ENCODE measurements at places on chromosomes 11 and 22.

- DNase-seq: no peak
Measured at GRCh38 chr11:72238040-72238450, 5.9 kb downstream of the PHOX2A start.

DNA sequence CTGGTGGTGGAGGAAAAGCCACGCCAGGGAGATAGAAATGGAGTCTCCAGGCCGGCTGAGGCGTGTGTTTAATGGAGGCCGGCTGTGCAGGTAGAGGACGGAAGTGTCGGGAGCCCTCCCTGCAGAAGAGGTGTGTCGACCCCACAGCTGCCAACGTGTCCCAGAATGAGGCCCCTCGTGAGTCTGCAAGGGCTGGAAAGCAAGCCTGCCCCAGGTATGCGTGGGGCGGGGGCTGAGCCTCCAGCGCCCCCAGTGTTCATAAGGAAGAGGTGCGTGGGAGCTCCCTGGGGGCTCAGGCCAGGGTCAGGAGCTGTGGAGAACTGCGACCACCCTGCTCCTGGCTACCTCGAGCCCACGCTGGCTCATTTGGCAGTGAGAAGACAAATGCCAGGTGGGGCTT lies 38.0 kb upstream of the JAM3 start:
- no peak for DNase-seq

GRCh38 chr22:30626413-30626812 lies 9.2 kb upstream of the SLC35E4 start:
- DNase-seq: no peak

- no peak for DNase-seq
Measured at GRCh38 chr11:104104664-104105063, 59.3 kb downstream of the PDGFD start.

- no peak for DNase-seq
Measured at GRCh38 chr11:2826679-2827056, 58.9 kb downstream of the CDKN1C start.

DNA sequence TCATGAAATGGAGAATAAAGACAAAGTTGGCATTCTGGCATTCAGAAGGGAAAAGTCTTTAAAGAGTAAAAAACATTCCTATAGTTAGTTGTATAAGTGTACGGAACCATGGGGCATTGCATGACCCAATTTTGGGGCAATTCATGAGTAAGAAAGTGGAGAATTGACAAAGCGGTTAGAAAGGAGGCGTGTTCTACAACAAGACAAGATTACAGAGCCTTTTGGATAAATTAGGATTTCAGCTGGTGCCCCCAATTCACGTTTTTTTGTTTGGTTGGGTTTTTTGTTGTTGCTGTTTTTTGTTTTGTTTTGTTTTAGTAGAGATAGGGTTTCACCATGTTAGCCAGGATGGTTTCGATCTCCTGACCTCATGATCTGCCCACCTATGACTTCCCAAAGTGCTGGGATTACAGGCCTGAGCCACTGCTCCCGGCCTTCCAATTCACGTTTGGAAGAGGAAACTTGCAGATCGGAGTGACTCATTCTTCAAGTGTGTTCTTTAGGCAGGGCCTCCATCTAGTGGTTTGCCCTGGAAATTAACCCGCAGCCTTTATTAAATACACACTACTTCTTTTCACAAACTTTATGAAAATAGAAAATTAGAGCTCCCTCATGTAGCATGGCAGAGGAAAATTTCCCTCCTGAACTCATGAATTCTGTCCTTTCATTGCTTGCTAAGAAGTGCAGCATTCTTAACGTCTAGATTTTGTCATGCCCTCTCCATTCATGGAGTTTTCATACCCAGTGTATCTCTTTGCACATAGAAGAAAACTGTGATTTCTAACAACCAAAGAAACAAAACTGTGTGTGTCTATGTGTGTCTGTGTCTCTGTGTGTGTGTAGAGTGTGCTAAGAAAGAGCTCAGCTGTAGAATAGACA lies 118.1 kb downstream of the BBOX1 start:
- no peak for DNase-seq

- no peak for DNase-seq
Measured at GRCh38 chr11:75475767-75476650, 43.0 kb upstream of the KLHL35 start.

- DNase-seq: no peak
Measured at GRCh38 chr11:118051611-118052461, 25.0 kb upstream of the TMPRSS4 start.

DNA sequence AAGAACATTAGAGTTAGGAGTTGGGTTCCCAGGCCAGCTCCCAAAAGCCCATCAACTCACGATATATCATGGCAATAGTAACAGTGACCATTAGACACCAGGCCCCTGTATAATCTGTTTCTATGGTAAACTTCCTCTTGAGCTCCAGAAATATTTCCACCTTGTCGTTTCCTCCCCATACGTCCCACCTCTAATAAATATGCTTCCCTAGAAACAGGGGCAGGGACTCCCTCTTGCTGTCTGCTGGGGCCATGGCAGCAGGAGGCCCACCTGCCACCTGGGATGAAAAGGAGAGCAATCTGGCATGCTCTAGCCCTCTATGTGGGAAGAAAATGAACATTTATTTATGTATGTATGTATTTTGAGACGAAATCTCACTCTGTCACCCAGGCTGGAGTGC lies 32.2 kb upstream of the AMOTL1 start:
- no peak for DNase-seq

- no peak for DNase-seq
Measured at GRCh38 chr11:76419896-76420295, 24.9 kb upstream of the EMSY start.

DNA sequence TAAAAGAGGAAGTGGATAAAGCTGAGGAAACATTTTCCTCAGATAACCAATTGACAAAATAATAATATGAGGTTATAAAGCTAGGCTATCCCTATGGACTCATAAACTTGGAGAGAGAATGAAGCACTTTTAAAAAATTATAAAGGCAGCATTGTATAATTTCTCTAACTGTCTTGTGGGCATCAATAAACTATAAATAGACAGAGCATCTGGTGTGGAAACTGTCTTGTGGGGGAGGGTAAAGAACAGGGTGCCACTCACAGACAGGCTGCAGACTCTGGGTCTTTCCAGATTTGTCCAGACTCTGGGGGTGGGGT lies 333.5 kb downstream of the BUD13 start:
- DNase-seq: no peak

- DNase-seq: no peak
Measured at GRCh38 chr22:42323971-42324370, 53.5 kb upstream of the TCF20 start.

- no peak for DNase-seq
Measured at GRCh38 chr11:57287884-57288283, 36.9 kb downstream of the TNKS1BP1 start.

GRCh38 chr11:93529707-93530467 lies 13.3 kb downstream of the SMCO4 start:
- no peak for DNase-seq

- no peak for DNase-seq
Measured at GRCh38 chr22:30728826-30729225, 34.2 kb downstream of the OSBP2 start.

- DNase-seq: no peak
Measured at GRCh38 chr22:46824344-46824909, 62.0 kb downstream of the TBC1D22A start.

- DNase-seq: no peak
Measured at GRCh38 chr11:93028960-93029522, 59.6 kb downstream of the MTNR1B start.

- no peak for DNase-seq
Measured at GRCh38 chr11:94597896-94598295, 30.7 kb downstream of the PIWIL4 start.

DNA sequence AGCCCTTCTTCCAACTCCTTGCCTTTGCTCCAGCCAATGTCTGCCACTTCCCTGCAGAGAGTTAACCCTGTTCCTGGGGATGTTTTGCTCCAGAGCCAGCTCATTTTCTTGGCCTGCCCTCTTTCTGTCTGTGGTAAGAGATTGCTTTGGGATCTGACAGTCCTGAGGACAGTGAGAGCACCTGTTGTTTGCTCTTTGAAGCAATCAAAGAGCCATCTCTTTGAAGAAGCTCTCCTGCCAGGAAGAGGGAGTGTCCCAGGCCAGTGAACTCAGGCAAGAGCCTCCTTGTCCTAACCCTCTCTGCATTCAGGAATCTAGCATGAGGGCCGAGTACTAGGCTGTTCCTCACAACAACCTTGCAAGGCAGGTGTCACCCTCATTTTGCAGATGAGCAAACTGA lies 42.2 kb downstream of the TRAF6 start:
- no peak for DNase-seq

DNA sequence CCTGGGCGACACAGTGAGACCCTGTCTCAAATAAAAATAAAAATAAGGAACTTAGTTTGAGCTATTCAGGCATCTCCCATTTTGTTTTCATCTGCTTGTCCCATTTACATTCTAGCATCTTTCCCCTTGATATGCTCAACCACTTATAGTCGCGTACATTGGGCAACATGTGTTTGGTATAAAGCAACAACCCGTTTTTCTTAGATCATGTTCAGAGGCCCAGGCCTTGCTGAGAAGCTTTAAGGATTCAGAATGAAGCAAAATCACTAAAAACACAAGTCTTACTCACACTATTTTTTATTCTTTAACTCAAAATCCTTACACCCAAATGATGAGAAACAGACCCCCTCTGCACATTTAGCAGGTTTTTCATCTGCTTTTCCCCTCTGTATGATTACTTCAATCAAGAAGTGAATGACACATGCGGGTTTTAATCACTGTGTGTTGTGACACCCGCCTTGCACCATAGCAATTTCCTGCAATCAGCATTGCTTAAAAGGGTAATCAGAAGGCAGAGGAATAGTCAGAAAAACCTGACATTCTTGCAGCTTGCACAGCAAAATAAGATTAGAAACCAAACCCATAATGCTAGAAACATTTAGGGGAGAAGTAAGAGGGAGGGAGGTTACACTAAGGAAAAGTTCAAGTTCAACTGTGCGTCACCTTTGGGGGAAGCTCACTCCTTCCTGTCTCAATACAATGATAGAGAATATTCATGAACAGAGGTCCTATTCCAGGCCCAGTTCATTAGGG lies 25.9 kb downstream of the ALG9 start:
- DNase-seq: no peak

- no peak for DNase-seq
Measured at GRCh38 chr11:17607083-17607429, 60.0 kb downstream of the OTOG start.

DNA sequence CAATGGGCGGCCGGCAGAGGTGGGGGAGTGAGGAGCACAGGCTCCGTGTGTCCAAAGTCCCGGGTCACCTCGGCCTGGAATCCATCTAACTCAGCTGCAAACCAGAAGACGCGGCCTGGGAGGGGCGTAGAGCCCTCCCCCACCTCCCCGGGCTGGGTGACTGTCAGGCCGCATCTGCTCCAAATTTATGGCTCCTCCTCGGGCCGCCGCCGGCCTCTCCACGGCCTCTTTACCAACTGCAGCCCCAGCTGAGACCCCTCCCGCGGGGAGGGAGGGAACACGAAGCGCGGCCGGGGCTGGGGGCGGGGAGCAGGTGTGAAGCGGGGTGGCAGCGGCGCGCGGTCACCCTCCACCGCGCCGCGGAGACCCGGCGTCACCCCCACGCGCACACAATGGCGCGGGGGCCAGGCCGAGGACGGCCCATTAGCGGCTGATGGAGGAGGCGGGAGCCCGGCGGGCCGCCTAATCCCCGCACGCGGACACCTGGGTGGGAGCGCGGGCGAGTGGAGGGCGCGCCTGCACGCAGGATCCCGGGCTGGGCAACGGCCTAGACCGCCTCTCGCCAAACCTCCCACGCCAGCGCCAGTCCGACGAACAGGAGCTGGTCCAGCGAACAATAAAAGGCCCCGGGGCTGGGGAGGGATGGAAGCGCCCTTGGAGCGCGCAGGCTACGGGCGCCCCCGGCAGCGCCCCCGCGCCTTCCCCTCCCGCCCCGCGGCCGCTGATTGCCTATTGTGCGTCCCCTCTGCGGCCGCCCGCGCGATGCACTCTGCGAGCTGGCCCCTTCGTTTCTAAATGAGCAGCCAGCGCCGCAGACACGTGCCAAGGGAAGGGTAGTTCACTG lies 25.9 kb upstream of the ROBO3 start:
- DNase-seq: no peak

DNA sequence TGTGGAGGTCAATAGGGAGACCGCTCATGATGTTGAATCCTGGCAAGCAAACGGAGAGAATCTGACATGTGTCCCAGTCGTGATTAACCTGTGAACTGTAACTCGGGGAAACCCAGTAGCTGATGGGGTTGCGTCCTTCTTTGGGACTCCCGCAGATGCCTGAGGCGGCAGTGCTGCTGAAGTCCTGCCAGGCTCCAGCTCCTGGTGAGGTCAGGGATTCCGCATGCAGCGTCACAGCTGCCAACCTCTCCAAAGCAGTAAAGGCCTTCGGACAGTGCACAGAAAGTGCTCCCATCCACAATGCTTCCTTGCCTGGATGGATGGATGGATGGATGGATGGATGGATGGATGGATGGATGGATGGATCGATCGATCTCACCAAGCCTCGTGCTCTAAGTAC lies 13.5 kb downstream of the KCNQ1 start:
- DNase-seq: no peak

Measured in GOT3 (cell line).